ENCODE measurements at places on chromosomes 4 and X.

DNA sequence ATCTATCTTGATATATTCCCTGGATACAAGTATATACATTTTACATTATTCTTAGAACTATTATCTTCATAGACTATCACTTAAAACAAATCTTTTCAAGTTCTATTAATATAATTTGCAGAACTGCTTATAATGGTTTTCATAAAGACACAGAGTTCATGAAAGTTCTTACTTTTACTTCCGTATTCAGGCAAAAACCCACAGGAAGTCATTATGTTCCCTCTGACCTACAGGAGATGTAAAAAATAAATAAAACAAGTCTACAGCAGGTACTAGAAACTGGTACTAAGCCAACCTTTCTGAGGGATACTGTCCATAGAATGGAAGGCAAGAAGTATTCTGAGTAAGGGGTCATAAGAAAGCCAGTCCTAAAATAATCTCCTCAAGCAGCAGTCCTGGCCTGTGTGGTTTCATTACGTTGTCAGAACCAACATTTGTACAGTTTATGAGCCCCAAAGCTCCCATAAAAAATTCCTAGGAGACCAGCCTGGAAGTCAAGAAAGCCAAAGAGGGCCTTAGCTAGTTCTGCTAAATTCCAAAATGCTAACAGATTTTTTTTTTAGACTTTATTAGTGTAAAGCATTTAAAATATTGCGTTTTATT, 68.6 kb downstream of the CAMK2D start:
- DNase-seq = peak; percentile 64

- DNase-seq = no peak
These were observed 14.7 kb downstream of the APEX2 start for GRCh38 chrX:55014897-55015299.

DNA sequence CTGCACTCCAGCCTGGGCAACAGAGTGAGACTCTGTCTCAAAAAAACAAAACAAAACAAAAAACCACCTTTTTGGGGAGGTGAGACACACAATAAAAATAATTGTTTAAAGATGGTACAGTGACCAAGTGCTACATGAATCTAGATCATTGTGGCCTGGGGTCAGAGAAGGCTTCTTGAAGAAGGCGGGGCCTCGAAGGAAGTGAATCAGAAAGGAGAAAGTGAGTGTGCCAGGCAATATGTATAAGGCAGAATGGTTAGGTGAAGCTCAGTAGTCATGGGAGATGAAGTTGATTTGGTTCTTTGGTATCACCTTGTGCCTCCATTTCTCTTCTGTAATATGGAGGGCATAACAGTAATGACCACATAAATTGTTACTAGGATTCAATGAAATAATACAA, 58.9 kb downstream of the DOCK11 start:
- DNase-seq = no peak

GRCh38 chrX:29143756-29144155, 556.5 kb downstream of the IL1RAPL1 start:
- DNase-seq = no peak

- no peak for DNase-seq
These were observed 5.7 kb upstream of the AMELX start for GRCh38 chrX:11287505-11287904.

DNA sequence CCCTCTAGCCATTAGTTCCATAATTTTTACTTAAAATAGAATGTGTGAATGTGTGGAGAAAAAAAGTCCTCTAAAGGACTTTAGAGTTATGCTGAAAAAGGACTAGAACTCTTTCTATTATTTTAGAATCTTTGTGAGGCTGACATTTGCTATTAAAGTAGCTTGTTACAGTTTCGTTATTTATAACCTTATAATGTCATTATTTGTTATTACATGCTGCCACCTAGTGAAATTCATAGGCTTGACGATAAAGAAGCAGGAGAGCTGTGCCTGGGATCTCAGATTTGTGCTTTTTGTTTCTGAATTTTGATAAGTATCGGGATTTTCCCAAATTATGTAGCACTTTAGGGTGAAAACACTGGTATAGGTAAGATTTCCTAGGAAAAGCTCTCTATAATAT, 38.5 kb upstream of the TAPT1 start:
- DNase-seq = peak; percentile 49

DNA sequence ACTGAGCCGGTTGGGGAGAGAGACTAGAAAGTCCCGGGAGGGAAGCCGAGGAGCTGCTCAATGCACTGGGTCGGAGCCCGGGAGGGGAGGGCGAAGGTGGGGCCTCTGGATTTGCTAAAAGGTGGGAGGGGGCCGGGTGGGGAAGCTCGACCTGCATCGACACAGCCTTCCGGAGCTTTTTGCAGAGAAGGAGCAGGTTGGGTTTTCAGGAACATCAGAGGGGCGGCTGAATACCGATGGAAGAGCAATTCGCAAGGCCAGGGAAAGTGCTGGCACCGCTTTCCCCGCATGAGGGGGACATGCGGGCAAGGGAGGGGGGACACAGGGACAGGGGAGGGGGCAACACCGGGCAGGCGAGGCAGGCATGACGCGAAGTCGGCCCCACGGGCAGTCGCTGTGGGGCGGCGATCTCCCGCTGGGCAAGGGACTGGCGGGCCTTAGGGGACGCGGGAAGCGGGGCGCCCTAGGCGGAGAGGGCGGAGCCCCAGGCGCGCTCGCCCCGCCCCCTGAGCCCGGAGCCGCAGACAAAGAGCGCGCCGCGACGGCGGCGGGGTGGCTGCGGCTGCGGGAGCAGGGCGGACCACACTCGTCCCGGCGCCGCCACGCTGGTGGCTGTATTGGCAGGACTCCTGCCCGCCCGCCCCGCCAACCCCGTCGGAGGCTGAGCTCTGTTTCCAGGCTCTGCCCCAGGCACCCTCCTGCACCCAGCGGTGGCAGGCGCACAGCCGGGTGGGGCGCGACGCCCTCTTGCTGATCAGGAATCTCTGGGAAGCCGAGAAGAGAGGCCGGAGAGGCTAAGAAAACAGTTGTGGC, 11.6 kb downstream of the PDZD4 start:
- peak; percentile 14 for DNase-seq

Data from fibroblast of skin of right quadriceps (primary cell).